Stomach (tissue), 19 donors: ENCODE measurements at places on chromosomes 3 and 15. TPM values are rescaled to one million over a fixed set of nuclear protein-coding genes. Genes with fewer than 3 reads are reported as not detected.

GRCh38 chr3:157249606-157250005, 89.7 kb upstream of the CCNL1 start:
- DNase-seq = no peak

GRCh38 chr15:30921106-30921505, 17.4 kb downstream of the FAN1 start:
- DNase-seq = no peak

GRCh38 chr3:53726643-53727042, 119.6 kb downstream of the CHDH start:
- no peak for DNase-seq

DNA sequence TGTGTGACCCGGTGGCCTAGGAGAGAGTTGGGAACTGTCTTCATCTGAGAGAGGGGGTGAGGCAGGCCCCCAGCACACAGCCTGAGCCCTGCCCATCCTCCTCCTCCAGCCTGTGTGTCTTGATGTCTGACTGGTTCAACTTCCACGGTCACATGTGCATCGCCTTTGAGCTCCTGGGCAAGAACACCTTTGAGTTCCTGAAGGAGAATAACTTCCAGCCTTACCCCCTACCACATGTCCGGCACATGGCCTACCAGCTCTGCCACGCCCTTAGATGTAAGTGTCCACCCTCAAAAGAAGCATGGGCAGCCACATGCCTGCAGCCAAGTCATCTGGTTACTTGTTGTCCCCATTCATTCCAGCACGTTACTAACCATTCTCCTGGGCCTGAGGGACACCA, 10.1 kb downstream of the CLK3 start:
- no peak for DNase-seq

GRCh38 chr3:73143401-73143800, 81.9 kb downstream of the EBLN2 start:
- DNase-seq = no peak

- no peak for DNase-seq
These were observed 284.4 kb upstream of the IGF1R start for GRCh38 chr15:98363955-98364354.

- DNase-seq = peak; percentile 83
These were observed 515 bp downstream of the EIF4G1 start for GRCh38 chr3:184314700-184315542.

DNA sequence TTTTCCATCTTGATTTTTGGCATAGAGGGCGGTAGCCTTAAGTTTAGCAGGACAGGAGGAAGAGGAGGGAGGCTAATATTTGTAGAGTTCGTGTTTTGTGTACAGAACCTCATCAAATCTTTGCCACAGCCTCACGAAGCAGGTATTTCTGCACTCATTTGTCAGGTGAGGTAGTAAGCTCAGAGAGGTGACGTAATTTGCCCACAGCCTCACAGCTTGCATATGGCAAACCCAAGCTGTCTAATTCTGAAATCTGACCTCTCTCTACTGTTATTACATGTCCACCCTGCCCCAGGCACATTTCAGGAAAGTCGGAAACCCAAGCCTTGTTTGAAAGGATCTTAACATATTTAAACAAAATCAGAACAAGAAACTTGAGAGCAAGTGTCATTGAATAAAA, 91.1 kb upstream of the TPM1 start:
- no peak for DNase-seq

- DNase-seq = peak; percentile 58
These were observed 14.8 kb downstream of the NT5DC2 start for GRCh38 chr3:52518723-52519444.

DNA sequence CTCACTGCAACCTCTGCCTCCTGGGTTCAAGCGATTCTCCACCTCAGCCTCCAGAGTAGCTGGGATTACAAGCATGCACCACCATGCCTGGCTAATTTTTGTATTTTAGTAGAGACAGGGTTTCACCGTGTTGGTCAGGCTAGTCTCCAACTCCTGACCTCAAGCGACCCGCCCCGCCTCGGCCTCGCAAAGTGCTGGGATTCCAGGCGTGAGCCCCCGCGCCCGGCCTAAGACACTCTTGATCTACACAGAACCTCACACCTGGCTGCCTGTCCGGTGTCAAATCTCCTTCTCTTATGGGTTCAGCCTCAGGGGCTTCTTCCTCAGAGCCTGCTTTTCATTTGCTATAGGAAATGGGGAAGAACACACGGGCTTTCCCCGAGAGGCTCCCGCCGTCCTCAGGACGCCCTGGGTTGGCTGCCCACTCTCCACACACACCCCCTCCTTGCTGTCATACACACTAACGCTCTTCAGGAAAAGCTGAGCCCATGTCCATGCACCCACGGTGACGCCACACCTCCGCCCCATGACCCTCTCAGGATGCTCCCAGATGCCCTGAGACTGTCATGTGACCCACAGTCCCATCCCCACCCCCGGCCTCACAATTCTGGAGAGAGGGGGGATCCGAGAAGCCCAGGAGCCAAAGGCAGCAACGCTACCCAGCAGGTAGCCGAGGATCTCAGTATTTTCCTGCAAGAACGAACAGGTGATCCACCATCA, 10.4 kb downstream of the TMEM44 start:
- no peak for DNase-seq

- DNase-seq = peak; percentile 55
These were observed at the start of gene TM6SF1 for GRCh38 chr15:83106994-83107840. TSS of gene TM6SF1 (plus strand) at chr15:83107645. CDS start at chr15:83107681, 36 bp downstream.

DNA sequence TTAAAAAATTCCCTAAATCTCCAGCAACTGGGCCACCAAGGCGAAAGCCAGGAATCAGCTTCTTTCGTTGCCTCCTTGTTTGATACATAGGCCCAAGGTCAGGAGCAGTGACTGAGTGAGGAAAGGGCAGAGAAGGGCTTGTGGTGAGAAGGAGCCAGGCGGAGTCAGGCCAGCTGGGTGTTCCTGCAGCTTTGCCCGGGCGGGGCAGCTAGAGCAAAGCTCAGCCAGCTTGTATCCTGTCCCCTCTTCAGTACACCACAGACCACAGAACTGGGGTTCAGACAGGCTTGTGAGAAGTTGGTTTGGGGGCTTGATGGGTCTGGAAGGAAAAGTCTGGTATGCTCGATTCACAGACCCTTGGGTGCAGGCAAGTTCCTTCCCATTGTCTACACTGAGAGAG, 52.6 kb downstream of the CCK start:
- peak; percentile 48 for DNase-seq

DNA sequence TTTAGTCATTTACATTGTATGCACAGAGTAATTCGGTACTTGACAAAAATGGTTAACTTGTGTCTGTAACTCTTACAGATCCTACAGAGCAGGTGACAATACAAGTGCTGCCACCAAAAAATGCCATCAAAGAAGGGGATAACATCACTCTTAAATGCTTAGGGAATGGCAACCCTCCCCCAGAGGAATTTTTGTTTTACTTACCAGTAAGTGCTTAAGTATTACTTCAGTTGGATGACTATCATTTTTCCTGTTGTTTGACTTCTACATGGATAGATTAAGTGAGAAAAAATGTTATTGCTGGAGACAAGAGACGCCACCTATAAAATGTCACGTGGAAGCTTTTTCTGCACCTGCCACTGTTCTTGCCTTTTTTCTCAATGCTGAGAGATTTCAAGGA, 173.2 kb downstream of the ALCAM start:
- DNase-seq = no peak

GRCh38 chr3:167705840-167706239, 28.9 kb downstream of the PDCD10 start:
- no peak for DNase-seq

GRCh38 chr3:117398141-117398899, 688.7 kb downstream of the TUSC7 start:
- peak; percentile 58 for DNase-seq

DNA sequence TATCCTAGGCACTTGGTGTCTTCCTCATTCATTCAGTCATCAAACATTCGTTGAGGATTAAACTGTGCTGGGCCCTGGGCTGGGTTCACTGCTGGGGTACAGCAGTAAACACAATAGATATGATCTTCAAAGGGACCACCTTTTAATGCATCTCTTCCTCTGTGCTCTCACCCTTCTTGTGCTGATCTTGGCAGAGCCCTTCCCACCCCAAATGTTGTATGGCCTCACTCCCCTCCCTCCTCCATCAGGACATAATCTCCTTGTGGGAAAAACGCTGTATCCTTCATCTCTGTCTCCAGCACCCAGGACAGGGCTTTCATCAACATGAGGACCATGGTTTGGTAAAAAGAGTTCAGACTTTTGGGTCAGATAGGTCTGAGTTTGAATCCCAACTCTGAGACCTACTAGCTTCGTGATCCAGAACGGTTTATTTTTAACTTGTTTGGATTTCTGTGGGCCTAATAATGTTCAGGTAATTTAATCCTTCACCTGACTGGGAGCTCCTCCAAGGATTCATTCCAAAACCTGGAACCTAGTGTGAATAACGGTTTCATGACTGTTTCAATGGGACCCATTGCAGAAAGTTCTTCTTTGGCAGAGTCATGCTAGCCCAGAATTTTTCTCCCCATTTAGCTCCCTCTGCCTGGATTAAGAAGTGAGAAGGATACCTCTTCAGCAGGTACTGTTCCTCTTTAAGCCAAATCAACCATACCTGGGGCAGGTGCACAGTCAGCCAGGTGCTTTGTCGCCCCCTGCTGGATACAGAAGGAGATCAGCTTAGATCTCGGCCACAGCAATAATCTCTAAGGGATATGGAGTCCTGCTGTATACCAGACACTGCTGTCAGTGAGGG, 5.2 kb upstream of the WNT7A start:
- peak; percentile 83 for DNase-seq

- no peak for DNase-seq
These were observed 23.4 kb downstream of the RFTN1 start for GRCh38 chr3:16490062-16490619.

DNA sequence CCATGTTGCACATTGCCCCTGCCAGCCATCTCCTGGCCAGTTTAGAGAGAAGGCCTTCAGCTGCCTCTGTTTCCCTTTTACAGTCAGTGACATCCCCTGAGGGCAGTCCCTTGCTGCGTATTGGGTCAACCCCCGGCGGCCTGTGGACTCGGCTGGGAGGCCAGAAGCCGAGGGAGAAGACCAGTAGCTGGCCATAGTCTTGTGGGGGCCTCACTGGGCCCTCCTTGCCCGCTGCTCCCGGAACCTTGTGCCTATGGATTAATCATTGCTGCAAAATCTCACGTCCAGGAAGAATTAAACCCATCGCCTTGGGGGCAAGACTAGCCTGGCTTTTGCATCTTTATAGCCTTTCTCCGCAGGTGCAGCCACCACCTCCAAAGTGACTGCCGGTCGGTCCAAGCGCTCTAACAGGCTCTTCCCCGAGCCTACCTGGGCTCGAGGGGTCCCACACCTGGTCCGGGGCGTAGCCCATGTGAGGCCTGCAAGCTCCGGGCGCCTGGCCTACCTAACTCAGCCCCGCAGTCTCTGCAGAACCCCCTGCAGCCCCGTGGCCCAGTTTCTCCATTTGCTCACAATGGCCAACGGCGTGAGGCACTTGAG, 870 bp upstream of the CHAC1 start:
- no peak for DNase-seq

DNA sequence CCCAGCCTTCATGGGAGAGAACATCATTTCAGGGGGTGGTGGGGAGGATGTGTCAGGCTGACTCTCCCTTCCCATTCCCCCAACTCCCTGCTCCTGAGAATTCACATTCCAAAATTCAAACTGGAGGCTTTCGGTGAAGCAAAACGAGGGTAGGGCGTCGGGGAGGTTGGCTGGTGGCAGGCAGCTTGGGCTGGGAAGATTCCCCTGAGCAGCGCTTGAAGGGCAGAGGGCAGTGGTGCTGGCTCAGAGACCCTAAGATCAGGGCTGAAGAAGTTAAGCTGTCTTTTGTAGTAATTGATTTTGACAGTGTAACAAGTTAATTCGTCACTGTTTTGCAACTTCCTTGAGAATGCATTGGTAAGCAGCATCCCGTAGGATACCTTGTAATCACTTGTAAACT, 187.8 kb downstream of the RAB11A start:
- DNase-seq = no peak

DNA sequence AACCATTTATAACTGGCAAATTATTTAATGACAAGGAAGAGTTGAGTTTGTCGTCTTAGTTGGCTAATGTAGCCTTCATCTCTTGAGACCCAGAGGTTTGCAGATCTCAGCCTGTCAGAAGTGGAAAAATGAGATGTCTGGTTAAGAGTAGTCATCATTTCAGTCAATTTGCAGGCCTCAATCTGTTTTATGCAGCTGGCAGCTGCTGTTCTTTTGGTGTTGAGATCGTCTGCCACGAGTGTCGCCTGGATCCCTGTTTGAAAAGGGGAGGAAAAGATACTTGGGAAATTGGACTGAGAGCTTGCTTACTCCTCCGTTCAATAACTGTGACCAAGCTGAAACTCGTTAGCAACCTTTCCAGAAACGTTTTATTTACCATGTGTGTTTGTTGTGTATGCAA, 2.3 kb downstream of the PHLDB2 start:
- DNase-seq = no peak

- no peak for DNase-seq
These were observed 28.9 kb downstream of the PLA2G4D start for GRCh38 chr15:42065468-42065867.

GRCh38 chr3:151196434-151196833, 6.6 kb downstream of the GPR171 start:
- DNase-seq = no peak

DNA sequence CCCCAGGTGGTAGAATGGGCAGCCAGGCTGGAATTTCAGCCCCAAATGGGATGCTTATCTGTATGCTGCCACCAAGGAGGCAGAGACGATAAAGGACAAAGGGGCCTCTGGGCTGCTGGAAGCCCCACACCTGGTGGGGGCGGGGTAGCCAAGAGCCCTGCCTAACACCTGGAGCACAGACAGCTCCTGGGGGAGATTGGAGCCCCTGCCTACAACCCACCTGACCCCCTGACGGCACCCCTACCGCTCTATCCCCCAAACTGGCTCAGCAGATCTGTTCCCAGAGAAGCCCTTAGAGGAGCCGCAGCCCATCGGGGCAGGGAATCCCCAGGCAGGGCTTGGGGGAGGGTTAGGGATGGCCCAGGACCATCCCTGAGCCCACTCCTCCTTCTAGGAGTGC, 15.8 kb upstream of the SEMA3F start:
- DNase-seq = no peak

STAC gene
- not detected for total RNA-seq

ADCY5 gene
- 79.9 TPM for total RNA-seq

LAMB2 gene
- 578 TPM for total RNA-seq

LRRN1 gene
- 4.9 TPM for total RNA-seq

NFKBIZ gene
- total RNA-seq = 68.3 TPM

MEGF11 gene
- not detected for total RNA-seq

TRIM42 gene
- not detected for total RNA-seq

SLC12A1 gene
- total RNA-seq = not detected

PAQR5 gene
- 4.6 TPM for total RNA-seq

LRRC31 gene
- total RNA-seq = 35.3 TPM
